ENCODE measurements at places on chromosomes 7 and 10.

DNA sequence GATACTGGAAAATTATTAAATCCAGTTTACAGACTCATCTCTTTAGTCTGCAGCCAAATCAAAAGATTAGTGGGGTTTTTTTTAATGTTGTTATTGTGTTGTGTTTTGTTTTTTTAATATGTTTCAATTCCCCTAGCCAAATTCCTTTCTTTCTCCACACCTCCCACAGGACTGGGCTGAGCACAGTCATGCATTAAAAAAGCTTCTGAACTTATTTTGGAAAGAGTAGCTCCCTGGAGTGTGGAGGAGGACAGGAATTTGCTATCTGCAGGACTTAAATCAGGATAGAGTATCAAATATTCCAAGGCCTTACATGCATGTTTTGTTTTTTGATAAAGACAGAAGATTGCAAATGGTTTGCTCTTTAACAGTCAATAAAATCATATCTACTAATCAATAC lies 90.7 kb downstream of the GNAI1 start:
- DNase-seq, result no peak

GRCh38 chr7:22255342-22255741 lies 101.6 kb downstream of the RAPGEF5 start:
- no peak for DNase-seq

DNA sequence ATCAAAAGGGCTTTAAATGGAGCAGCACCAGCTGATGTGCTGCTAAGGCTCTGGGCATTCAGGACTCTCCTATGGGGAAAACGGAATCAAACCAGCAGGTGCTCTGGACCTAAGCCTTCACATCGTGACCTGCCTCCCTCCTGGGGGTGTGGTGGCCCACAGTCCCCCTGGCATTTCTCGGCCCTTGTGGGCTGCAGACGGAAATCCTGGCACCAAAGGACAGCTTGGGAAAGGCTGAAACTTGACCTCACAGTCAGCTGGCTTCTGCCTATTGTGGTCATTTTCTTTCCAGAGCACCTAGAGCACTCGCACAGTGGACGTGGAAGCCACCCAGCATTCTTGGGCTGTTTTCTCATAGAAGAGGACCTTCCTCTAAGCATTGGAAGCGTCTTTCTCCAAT lies 74.8 kb downstream of the TPST1 start:
- no peak for DNase-seq

GRCh38 chr7:13988731-13989125 lies 738 bp downstream of the ETV1 start:
- no peak for DNase-seq

GRCh38 chr10:97333601-97334369 lies 744 bp downstream of the FRAT2 start:
- DNase-seq, result no peak

- no peak for DNase-seq
These were observed 592.7 kb downstream of the PARD3 start for GRCh38 chr10:34222359-34222758.

GRCh38 chr10:61140765-61141392 lies 196.9 kb upstream of the RHOBTB1 start:
- no peak for DNase-seq

- no peak for DNase-seq
These were observed 99.0 kb upstream of the PDE1C start for GRCh38 chr7:32169228-32169627.
